ENCODE measurements at places on chromosomes 5 and 9.
A peak's percentile ranks its signal among the peaks of the same experiment; 100 is the strongest.

DNA sequence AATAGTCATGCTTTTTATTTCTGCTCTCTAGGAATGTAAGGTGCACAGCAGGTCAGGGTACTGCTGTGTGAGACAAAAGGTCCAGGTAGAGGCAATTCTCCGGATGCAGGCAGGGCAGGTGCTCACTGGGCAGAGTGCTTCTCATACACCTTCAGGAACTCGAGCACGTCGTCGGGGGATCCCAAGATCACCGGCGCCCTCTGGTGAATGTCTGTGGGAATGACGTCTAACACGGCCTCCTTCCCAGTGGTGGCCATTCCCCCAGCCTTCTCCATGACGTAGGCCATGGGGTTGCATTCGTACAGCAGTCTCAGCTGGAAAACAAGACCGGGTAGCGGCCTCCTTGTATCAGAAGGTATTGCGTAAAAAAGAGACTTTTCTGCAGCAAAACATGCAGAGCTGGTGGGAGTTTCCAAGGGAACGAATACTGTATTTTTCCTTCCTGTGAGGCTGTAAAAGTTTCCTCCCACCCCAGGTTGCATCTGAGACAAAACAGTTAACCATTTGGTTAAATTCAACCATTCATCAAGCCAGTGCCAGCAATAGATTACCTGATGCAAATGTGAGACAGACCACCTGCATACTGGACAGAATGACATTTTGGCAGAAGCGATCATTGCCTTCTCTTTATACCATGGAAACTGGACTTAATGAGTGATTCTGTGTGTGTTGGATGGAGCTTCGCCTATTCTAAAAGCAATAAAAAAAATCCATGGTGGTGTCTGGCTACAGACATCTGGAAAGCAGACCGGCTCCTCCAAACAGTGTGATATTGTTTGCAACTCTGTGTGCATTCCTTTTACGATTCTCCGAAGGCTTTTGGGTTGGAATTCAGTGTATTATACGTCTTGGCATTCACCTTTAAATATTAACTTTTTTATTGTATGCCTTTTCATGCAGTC is 9.9 kb upstream of the FBP2 start:
- DNase-seq: peak; percentile 25

DNA sequence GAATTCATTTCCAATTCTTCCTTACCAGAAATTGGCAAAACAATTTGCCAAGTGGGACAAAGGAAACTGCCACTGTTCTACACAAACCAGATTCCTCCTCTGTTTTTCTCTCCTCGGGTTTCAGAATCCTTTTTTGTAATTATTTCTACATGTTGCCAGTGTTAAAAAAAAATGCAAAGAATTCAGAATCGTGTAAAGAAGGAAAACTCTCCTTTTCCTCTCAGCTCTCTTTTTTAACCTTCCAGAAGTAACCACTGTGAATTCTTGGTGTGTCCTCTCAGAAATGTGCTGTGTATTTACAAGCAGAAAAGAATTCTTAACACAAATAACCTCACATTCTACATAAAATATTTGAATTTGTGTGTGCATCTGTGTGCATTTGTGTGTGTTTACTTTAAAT is 224.6 kb downstream of the DRD1 start:
- DNase-seq: no peak

DNA sequence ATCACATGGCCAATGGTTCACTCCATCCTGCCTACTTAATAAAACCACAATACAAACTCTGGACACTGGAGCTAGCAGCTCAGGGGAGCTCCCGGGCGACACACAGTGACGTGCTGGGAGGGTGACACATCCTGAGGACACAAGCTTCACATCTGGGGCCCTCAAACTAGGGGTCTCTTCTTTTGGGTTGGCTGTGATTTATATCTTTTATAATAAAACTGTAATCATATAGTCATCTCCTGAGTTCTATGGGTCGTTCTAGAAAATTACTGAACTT is 12.1 kb upstream of the MAPK9 start:
- no peak for DNase-seq

GRCh38 chr9:119959846-119960545 is 590.8 kb upstream of the BRINP1 start:
- DNase-seq: no peak

- DNase-seq: no peak
Observed at GRCh38 chr5:37701868-37702267, 138.0 kb downstream of the GDNF start.

GRCh38 chr5:58921159-58921558 is 338.3 kb downstream of the RAB3C start:
- no peak for DNase-seq

GRCh38 chr5:142828797-142829535 is 58.8 kb downstream of the ARHGAP26 start:
- no peak for DNase-seq

DNA sequence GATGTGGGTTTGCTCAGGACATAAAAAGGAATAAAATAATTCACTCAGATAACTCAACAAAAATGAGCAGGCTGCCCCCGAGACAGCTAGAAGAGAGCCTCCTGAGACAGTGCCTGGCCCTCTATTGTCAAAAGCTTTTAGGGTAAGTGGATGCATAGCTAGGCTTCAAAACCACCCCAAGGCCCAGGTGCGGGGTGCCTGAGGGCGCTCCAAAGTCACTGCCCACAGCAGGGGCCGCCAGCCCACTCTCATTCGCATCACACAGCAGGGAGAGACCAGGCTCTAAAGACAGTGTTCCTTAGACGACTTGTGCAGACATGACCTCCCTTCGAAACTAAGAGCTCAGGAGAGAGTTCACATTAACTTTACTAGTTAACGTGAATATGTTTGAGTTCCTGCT is 271.5 kb downstream of the FSTL4 start:
- no peak for DNase-seq

GRCh38 chr9:131562032-131562959 is 17.0 kb downstream of the PRRT1B start:
- no peak for DNase-seq

- DNase-seq: no peak
Observed at GRCh38 chr9:120555839-120556238, 24.1 kb downstream of the CDK5RAP2 start.

- DNase-seq: no peak
Observed at GRCh38 chr9:114207034-114207810, 51.9 kb downstream of the COL27A1 start.

DNA sequence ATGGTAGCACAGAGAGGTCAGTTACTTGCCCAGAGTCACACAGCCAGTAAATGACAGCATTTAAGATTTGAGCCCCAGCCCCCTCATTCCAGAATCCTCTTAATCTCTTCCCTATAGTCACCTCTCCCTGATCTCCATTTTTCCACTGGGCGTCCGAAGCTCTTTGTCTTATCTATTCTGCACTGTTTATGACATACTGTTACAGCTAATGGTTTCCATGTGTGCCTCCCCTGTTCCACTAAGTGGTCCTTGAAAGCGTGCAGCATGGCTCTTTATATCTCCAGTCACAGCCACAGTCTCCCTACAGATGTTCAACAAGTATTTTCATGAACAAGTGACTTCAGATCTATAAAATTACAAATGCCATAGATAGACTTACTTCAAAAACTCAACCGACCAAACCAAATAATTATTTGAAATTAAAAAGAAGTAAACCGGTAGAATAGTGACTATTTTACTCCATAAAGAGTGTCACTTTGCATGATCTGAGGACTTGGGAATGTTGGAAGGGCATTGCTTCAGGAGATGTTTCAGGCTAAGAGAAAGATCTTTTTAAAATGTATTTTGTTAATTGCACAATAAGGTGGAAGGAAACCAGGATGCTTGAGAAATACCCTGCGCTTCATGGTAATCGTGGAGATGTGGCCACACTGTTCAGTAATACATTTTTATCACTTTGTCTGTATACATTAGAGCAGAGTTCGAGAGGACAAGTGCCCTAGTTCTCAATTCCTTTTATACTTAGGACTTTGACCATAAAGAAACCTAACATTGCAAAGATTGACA is 237.2 kb downstream of the FBXL7 start:
- DNase-seq: no peak

GRCh38 chr5:469752-470483 is 26.9 kb downstream of the EXOC3 start:
- DNase-seq: no peak

DNA sequence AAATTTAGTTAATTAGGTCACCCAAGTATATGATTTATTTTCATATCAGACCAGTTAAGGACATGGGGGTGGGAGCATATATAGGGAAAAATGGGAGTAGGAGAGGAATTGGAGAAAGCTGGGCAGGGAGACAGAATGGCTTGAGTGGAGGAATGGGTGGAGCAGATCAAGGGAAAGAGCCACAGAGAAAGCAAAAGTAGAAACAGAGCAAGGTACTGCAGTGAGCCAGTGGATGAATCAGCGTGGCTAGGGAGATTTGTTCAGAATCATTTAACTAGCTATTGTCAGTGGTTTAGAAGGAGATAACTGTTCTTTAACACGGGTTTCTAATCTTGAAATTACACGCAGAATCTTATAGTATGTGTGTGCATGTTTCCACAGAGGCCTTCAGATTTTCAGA is 37.4 kb downstream of the SNX24 start:
- DNase-seq: no peak

GRCh38 chr5:137641148-137641547 is 94.7 kb downstream of the KLHL3 start:
- no peak for DNase-seq

- no peak for DNase-seq
Observed at GRCh38 chr5:5381310-5381913, 41.1 kb upstream of the ICE1 start.

DNA sequence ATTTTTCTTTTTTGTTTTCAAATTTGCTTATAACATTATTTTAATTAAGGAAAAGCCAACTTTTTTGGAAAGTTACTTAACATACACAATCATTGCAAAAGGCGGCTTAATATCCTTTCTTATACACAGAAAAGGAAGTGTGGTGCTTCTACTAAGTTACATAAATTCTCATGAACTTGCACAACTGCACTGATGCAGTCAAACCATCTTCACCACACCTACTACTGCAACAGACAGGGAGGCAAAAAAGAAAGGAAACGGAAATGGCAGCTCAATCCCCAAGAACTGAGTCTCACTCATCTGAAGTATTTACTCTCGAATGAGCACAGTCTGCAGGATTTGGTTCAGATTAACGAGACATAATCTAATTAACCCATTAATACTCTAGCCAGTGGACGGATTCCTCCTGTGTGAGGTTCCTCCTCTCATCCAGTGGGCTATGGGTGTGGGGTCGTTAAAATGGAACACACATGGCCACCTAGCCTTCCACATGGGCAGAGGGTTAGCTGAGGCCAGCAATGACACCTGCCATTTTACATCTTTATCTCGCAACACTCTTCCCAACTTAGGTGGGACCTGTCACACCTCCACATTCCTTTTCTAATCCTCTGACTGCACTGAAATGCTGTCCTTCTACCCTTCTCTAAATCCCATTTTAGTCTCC is 30.0 kb downstream of the GOLM1 start:
- no peak for DNase-seq

- DNase-seq: no peak
Observed at GRCh38 chr9:122403381-122404000, 32.7 kb downstream of the PTGS1 start.

GRCh38 chr9:121610638-121610953 is 40.8 kb upstream of the DAB2IP start:
- no peak for DNase-seq

- DNase-seq: no peak
Observed at GRCh38 chr9:602716-603115, 238.8 kb upstream of the DMRT1 start.

DNA sequence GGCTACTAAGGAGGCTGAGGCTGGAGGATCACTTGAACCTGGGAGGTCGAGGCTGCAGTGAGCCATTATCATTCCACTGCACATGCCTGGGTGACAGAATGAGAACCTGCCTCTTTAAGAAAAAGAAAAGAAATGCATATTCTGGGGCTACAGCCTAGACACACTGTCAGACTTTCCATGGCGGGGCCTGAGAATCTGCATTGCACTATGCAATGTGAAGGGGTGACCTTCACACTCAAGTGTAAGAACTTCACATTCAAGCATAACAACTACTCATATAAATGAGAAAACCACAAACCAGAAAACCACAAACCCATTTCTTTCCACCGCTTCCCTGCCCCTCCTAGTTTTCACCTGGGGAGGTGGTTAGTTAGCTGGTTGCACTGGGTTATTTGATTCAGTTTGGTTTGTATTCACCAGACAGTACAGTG is 18.0 kb upstream of the FBP2 start:
- DNase-seq: no peak

DNA sequence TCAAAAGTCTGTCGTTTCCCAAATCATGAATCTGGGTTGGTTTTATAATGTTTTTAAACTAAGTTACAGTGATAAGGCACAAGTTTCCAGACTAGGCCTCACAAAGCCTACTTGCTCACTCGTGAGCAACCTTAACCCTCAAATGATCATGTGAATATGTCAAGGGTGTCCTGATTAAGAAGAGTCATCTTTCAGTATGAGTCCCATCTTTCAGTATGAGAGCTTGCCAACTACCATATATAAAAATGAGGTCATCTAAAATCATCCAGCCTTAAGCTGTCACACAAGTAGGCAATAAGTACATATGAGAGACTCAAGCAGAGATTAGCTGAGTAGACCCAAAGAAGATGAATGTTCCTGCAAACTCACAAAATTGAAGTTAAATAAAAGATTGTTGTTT is 668.4 kb upstream of the FAM174A start:
- no peak for DNase-seq

GRCh38 chr9:131677444-131678180 is 62.3 kb downstream of the RAPGEF1 start:
- no peak for DNase-seq

DNA sequence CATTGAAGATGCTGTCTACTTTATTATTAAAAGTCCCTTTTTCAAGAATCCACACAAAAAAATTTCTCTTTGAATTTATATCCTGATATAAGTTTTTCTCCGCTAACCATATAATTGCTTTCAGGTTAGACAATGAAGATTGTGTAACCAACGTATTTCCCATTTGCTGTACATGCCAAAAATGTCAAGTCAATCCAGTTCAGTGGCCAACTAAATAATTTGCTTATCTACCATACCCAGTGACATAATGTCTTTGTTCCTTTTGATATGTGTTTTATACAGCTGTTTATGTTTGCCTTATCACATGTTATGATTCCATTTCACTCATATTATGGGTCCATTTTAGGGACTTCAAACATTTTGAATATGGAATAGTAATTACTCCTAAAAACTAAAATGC is 349.9 kb downstream of the EFNA5 start:
- no peak for DNase-seq
